ENCODE measurements at places on chromosomes 16 and 17. TPM values are rescaled to one million over a fixed set of nuclear protein-coding genes. Genes with fewer than 3 reads are reported as not detected.

The ELMO3 gene
- total RNA-seq = 5.2 TPM

The SLC5A10 gene
- total RNA-seq = not detected

The PIRT gene
- not detected for total RNA-seq

The RANBP10 gene
- total RNA-seq = 35.6 TPM

The EIF5A gene
- total RNA-seq = 242 TPM

The CX3CL1 gene
- 13.8 TPM for total RNA-seq

The GAS2L2 gene
- total RNA-seq = not detected

The PYY gene
- not detected for total RNA-seq

The PGAP3 gene
- 23.8 TPM for total RNA-seq

The NOS2 gene
- not detected for total RNA-seq

The DNAI2 gene
- not detected for total RNA-seq

The YBX2 gene
- 0.81 TPM for total RNA-seq

The WNT3 gene
- total RNA-seq = 2.7 TPM

The SKAP1 gene
- 20.9 TPM for total RNA-seq

The MT1E gene
- 1,576 TPM for total RNA-seq

Measured in left lobe of liver (tissue), 2 donors.